HFFc6 (cell line): ENCODE measurements at places on chromosomes 13 and 19. TPM values are rescaled to one million over a fixed set of nuclear protein-coding genes. Genes with fewer than 3 reads are reported as not detected.

GRCh38 chr19:11538232-11539036, at the start of gene CNN1:
CNN1 (plus strand) TSS chr19:11538851; CDS start chr19:11538928, 77 bp downstream.
- DNase-seq, result no peak

DNA sequence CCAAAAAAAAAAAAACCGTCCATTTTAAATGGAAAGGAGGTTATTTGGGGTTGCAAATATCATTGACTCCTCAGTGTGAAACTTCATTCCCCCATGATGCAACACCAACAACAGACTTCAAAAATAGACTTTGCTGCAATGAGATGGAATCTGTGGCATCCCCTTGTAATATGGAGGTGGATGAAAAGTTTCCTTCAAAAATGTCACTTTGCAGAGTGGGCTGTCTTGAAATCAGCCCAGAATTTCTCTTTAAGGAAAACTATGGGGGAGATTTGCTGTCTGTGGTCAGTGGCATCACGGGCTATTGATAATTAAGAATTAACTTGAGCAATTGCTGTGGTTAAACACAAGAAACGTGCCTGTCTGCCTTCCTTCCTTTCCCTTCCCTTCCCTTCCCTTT, 1.5 kb downstream of the GPR18 start:
- no peak for DNase-seq

GRCh38 chr13:30927595-30927994, 4.9 kb upstream of the TEX26 start:
- no peak for DNase-seq

Gene FCER2
- total RNA-seq, result not detected in 3 replicates

Gene TDRD12
- 0.27 to 0.31 TPM (median 0.30 TPM) in 3 replicates for total RNA-seq
